ENCODE measurements at places on chromosomes 7 and 10.

DNA sequence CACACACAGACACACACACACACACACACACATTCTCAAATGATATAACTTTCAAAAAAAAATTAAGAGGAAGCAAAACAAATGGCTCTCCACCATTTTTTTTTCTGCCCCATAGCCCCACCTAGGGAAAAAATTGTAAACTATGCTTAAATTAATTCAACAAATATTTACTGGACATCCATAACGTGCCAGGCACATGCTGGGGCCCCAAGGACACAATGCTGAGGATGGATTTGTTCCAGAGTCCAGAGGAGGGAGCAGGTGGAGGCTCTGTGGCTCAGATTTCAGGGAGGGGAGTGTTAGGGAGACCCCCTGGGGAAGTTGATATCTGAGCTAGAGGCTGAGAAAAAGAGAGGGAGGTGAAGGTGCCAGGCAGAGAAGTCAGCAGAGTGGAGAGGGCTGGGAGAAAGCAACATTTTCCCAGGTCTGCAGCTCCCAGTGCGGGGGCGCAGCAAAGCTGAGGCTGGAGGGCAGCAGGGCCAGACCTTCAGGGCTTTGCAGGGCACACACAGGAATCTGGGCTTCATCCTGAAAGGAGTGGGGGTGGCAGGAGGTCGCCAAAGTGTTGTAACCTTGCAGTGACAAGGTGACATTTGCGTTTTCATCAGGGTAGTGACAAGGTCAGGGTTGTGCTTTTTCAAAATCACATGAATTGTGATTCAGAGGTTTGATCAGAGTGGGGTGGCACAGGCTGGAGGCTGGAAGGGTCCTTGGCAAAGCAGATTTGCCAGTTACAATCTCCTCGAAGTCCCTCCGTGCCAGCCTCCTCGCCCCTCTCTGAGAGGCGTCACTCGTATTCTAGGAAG, 261.6 kb downstream of the WDR11 start:
- DNase-seq = no peak

DNA sequence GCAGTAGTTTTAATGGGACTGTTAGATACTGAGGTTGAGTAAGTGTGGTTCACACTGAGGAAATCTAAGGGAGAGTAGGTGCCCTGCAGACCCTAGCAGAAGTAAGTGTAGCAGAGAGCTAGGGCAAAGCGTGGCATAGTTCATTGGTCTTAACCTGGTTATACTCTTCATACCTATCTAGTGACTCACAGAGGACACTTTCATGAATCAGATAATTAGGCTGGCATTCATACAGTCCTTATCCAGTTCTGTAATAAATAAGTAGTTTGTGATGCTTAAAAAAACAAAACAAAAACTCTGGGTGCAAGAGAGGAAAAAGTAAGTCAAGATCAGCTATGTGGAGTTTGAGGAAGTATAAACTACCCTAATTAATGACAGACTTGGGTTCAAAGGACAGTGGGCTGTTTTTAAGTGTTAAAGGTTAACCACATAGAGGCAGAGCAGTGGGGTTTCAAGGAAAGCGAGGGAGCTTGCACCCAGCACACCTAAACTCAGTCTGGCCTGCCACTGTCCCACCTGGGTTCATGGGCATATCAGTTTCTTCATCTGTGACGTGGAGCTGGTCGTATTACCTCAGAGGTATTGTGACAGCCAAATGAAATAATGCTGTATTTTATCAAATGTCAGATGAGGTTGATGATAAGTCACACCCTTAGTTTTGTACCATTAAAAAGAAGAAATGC, 27.1 kb downstream of the LMTK2 start:
- DNase-seq = no peak

DNA sequence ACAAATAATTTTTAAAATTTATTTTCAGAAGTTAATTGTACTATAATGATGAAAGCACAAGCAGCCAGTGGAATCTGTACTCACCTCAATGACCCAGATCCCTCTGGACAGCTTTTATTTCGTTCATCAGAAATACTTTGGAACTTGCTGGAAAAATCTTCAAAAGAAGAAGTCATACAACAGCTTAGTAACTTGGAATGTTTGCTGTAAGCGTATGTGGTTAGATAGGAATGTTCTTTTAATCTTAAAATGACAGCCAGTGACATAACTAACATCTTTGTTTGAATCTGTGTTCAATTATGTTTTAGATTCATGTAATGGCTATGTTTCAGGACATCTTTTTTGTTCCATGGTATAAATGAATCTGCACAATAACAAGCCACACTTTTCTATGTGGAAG, 26.8 kb downstream of the CFAP69 start:
- DNase-seq = no peak

- DNase-seq = no peak
These were observed 101.3 kb downstream of the GALNT11 start for GRCh38 chr7:152126741-152127140.

DNA sequence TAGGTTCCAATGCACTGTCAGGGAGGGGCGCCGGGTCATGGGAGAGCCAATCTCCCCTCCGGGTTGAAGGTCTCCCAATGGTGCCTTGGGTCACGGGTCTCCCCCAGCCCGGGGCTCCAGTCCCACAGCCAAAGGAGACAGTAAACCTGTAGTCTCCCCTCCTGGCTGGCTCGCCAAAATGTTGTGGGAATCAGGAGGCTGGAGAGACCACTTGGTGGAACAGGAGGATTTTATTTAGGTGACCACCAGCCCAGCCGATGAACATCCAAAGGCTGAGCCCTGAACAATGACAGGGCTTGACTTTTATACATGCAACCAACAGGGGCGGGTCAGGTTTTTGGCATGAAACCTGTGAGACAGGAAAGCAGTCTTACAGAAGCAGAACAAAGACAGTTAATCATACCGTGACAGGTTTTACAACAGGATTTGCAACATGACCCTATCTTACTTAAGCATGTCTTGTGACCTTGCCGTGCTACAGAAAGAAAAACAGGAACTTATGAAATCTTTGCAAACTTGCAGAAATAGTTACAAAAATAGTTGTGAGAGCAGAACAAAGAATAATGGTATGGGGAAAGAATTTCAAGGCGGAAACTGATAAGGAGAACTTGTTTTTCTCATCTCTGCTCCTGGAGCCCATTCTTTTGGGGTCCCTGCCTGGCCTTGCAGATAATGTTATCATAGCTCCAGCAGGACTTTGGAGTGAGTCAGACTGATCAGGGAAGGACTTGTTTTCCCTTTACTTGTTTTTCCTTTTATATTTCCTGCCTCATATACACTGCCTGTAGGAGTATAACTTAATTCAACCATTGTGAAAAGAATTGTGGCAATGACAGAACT, 7.1 kb downstream of the ERV3-1 start:
- DNase-seq = no peak

DNA sequence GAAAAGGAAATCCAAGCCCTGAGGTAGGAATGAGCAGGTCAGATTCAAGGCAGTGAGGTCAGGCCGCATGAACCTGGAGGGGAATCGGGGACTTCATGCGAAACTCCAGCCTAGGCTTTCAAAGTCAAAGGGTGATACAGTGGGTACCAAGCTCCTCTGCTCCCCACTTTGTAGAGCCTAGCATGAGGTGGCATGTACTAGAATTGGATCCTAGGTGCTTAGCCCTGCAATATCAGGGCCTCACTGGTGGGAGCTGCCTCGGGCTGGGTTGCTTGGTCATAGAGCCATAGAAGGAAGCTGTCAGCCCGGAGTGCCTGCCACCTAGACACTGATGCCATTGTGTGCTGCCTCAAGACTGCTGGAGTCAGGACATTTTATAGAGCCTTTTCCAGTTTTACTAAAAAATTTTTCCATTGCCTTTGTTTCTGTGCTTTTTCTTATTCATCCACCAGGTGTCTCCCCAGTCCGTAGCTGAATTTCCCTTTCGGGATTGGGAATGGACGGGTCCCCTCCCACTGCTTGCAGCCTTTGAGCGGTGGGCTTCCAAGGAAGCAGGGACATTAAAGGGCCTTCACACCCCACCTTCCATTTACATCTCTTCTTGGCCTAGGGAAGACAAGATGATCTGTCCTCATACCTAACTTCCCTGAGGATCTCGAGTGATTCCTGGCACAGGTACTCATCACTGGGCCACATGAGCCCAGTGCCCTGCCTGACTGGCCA, 5.5 kb upstream of the LZTS2 start:
- DNase-seq = no peak

DNA sequence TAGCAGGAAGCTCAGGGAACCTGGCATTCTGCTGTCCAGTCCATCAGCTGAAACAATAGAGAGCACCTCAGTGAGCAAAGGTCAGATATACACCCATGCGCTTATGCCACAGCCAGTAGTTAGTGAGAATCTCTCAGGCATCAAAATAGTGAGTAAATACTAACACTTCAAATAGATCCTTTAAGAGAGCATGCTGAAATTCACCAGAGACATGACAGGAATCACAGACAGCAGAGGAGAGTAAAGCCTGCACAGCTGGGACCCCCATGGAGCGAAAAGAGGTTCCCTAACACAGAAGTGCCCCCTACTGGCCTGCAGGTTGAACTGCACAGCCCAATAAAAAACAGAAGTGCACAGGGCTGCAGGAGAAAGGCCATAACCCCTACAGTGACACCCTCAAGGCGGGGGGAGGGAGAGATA, 57.6 kb upstream of the ANTXRL start:
- no peak for DNase-seq

DNA sequence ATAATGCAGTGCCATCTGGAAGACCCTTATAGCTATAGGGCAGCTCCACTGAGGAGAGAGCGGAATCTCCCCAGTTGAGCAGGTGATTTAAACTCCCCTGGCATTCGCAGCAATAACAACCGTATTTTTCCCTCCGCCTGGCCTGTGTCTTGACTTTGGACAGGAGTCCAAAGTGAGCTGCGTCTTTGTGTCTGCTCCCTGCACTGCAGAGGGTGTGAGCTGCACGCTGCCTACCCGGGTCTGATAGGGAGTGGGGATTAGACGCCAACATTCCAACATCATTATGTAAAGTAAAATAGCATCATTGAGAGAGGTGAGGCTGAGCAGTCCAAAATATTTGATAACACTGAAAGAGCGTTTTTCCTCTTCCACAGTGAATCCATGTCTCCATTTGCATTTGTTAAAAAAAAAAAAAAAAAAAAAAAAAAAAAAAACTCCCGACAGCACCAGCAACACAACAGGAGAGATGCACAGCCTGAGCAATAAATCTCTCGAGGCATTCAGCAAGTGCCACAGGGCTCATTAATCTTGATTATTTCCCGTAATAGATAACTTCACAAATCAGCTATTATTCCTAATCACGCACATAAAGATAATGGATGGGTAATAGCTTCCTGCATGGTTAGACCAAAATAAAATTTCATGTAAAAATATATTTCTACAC, 68.6 kb downstream of the CELF2 start:
- no peak for DNase-seq

DNA sequence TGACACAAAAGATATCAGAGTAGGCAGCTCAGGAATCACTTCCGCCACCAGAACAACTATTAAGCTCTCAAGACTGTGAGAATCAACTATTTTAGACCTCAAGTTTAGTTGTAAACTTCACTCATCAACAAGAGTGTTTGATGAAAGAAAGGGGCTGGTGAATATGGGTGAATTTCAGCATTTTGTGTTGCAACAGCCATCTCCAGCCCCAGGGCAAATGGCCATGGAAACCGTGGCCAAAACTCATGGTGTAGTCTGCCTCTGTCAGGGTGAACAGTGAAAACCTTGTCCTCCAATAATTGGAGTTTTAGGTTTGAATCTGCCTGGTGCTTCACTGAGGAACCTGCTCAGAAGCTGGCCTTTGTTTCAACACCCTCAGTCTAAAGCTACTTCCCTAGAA, 60.0 kb downstream of the POLR1F start:
- DNase-seq = no peak

DNA sequence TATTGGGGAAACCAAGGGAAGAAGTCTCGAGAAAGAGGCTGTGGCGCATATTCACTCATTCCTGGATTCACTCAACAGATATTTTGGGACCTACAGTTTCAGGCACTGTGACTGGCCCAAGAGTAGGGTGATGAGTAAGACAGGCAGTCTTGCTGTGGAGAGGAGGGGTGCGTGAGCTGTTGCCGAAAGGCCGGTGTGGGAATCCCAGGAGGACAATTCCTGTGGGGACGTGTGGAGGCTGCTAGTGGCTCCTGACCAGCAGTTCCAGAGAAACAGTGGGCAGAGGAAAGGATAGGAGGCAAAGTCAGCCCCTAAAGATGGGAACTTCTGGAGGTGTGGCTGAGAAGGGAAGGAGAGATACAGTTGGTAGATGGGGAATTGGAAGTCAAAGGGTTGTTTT, 59.3 kb upstream of the GRB10 start:
- no peak for DNase-seq

DNA sequence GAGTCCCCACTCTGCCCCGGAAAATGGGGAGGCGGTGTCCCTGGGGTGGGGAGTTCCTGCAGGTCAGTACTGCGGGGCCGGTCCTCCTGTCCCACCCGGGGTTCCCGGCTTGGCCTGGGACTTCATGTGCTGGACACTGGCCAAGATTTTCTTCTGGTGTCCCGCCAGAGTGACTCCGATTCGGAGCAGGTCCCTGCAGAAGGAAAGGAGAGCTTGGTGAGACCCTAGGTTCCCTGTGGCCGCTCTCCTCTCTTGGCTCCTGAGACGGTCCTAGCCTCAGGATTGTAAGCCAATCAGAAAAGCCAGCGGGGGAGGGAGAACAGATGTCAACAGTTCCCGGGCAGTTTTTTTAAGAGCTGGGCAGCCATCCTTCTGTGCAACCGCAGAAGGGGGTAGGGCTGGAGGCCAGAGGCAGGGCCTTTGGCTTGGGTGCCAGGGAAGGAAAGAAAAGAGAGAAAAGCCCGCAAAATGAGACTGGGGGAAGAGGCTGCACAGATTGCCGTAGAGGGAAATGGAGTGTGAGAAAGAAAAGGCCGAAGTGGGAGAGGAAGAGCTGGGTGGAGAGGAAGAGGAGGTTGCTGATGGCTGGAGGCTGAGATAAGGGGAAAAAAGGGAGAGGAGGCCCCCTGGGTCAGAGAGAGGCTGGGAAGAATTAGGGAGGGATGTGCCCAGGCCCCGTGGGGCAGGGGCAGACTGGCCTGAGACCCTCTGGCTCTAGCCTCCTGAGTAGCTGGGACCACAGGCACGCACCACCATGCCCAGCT, 23.7 kb downstream of the EPHB4 start:
- DNase-seq = no peak

DNA sequence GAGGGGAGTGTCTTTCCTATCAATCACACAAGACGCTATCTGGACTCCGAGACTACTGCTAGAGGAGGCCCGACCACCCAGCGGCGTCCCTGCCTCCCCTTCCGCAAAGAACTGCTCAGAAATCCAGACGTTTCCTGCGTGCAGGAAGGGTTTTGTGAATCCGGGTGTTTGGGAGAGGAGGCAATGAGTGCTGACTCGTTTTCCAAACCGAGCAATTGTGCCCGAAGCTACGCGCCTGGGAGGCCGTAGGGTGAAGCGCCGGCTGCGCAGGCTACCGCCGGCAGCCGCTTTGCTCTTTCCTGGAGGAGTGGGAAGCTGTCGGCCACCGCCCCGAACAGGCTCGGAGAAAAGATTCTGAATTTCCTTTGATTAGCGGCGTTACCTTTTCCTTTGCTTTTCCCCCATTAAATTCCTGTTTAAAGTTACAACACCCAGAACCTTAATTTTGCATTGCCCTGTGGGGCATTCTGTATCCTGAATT, 5.3 kb downstream of the VAX1 start:
- no peak for DNase-seq

GRCh38 chr7:112001091-112001826, 204.9 kb downstream of the DOCK4 start:
- DNase-seq = no peak
